D341Med (cell line): ENCODE measurements at places on chromosomes 1 and 21.
A peak's percentile ranks its signal among the peaks of the same experiment; 100 is the strongest.

- DNase-seq = no peak
Measured at GRCh38 chr1:60877376-60877775, 205.0 kb upstream of the NFIA start.

DNA sequence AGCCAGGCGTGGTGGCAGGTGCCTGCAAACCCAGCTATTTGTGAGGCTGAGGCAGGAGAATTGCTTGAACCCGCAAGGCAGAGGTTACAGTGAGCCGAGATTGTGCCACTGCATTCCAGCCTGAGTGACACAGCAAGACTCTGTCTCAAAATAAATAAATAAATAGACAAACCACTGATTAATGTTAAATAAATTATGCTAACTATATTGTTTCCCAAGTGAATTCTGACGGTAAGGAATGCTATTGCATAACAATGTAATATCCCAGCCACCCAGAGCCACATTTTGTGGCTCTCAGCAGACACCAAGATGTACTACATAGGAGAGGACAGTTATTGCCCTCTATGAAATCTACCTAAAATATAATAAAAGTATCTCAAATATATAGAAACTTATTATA lies 55.4 kb downstream of the LPGAT1 start:
- DNase-seq = no peak

DNA sequence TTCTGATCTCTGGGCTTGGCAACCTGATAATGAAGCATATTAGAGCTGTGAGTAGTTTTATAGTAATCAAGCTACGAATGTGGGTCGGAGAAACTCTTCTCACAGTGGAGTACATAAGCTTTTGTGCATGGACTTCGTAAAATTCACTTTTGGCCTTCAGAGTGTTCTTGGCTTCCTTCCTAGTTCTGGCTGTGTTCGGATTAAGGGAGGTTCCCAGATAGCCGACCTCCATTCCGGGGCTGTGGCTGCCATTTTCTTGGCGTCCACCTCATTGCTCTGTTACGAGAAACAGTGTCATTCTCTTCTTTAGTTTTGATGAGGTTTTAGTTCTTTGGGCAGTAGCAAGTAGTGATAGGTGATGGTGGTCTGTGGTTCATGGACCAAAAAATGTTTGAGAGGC lies 26.3 kb downstream of the CAMTA1 start:
- DNase-seq = no peak

- DNase-seq = no peak
Measured at GRCh38 chr1:45643321-45643720, 19.5 kb upstream of the CCDC17 start.

GRCh38 chr1:23517581-23517980 lies 13.5 kb downstream of the E2F2 start:
- no peak for DNase-seq

GRCh38 chr1:157505481-157506272 lies 46.6 kb downstream of the FCRL5 start:
- peak; percentile 83 for DNase-seq

DNA sequence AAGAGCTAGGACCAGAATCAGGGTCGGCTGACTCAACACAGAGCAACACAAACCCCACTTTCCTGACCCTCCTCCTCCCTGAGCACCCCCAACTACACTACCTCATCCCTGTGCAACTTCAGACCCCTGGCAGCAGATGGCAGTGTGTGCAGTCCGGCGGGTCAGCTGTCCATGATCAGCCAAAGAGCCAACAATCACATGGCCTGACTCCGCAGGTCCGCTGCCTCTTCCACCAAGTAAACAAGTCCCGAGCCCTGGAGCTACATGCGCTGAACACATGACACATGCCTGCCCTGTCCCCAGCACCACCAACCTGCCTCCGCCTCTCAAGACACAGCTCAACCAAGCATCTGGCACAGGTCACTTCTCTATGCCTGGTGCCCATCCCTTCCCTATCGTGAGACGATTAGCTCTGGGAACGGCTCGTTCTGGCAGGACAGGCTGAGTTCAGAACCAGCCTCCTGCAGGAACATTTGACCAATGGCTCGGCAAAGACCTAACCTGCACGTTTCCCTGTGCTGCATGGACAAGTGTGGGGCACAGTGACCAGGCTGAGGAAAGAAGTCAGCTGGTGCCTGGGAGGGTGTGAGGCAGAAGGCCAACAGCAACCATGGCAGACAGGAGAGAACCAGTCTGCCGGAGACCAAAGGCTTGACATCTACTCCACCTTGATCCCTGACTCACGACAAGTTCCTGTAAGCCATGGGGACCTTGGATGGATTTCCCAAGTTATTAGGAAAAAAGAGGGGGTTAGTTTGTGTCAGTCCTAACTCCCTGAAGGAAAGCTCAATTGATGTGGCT lies 60.3 kb downstream of the CD46 start:
- DNase-seq = no peak

- DNase-seq = no peak
Measured at GRCh38 chr1:48803474-48803873, 26.8 kb upstream of the BEND5 start.

DNA sequence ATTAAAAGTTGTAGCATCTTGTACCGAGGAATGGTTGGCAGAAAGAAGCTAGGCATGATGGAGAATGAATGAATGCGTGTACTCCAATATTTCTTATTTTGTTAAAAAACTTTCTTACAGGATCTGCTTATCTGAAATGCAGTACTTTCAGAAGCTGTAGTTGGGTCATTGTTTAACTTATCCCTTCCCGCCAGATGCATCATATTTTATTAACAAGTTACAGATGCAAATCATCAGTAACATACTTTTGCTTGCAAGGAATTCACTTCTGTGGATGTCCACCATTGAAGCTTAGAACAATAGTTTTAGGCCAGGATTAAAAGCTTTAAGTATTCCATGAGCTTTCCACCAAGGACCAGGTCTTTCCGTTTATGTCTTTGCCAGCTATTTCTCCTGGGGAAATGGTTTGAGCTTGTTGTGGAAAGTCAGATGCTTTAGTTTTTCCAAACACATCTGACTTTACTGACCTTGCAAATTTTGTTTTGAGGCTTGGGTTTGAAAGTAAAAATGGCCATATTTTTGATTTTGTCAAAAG lies 65.4 kb downstream of the PATJ start:
- no peak for DNase-seq

- no peak for DNase-seq
Measured at GRCh38 chr1:8070381-8070811, 44.3 kb upstream of the ERRFI1 start.

DNA sequence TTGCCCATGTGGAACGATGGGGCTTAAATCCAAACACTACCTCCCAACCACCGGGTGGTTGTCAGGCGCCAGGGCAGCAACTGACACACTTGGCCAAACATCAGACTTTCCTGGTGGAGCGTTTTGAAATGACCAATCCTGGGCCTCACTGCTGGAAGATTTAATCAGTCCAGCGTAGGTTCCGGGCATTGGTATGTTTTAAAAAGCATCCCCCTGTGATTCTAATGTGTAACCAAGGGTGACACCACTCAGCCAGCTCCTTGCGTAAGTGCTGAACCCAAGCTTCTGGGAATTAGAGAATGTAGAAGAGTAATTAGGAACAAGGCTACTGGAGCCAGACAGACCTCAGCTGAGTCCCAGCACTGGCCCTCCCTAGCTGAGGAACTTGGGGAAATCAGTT lies 44.8 kb upstream of the KAZN start:
- DNase-seq = no peak
